ENCODE measurements at places on chromosomes 5 and 9. TPM values are rescaled to one million over a fixed set of nuclear protein-coding genes. Genes with fewer than 3 reads are reported as not detected.

DNA sequence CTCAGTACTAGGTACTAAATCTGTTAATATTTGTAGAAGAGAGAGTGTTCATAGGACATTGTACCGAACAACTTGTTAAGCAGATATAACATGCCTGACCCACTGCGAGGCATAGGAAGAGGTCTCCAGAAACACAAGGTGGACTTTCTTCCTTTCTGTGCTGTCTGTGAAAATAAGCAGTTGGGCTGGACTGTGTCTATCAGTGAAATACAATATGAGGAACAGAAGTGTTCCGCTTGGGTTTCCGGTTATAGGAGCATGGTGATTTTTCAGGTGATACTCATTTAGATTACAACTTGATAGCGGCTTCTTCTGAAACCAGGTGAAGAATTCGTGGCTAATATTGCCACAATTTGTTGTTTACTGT lies 60.9 kb upstream of the TLR4 start:
- H3K36me3 ChIP-seq: no peaks in the 10 kb centered on the region
- H3K4me1 ChIP-seq: peaks cover 3% of the 10 kb centered on the region

GRCh38 chr5:169691471-169691870 lies 54.4 kb downstream of the DOCK2 start:
- H3K36me3 ChIP-seq: peaks cover 64% of the 10 kb centered on the region
- no peaks in the 10 kb centered on the region for H3K27me3 ChIP-seq
- peaks cover 1% of the 10 kb centered on the region for H3K4me1 ChIP-seq
- no peak overlapping the region for H3K27ac ChIP-seq

DNA sequence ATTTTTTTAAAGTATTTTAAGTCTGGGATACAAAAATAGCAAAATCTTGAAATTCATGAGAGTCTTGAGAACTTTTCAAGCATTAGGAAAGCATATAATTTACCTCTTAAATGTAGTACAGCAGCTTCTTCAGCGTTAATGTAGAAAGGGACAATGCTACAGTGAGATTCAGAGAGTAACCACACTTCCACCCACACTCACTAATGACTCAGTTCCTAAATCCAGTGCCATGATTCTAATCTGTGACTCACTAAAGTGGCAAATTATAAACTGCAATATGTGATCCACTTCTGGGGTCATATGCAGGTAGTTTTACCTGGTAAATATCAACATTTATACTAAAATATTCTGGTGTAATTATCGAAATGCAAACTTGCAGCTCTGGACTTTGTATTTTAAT lies 434.5 kb upstream of the TUSC1 start:
- no peaks in the 10 kb centered on the region for H3K27me3 ChIP-seq
- no peak for DNase-seq
- H3K36me3 ChIP-seq: no peaks in the 10 kb centered on the region
- H3K4me3 ChIP-seq: no peak overlapping the region
- no peaks in the 10 kb centered on the region for H3K4me1 ChIP-seq

DNA sequence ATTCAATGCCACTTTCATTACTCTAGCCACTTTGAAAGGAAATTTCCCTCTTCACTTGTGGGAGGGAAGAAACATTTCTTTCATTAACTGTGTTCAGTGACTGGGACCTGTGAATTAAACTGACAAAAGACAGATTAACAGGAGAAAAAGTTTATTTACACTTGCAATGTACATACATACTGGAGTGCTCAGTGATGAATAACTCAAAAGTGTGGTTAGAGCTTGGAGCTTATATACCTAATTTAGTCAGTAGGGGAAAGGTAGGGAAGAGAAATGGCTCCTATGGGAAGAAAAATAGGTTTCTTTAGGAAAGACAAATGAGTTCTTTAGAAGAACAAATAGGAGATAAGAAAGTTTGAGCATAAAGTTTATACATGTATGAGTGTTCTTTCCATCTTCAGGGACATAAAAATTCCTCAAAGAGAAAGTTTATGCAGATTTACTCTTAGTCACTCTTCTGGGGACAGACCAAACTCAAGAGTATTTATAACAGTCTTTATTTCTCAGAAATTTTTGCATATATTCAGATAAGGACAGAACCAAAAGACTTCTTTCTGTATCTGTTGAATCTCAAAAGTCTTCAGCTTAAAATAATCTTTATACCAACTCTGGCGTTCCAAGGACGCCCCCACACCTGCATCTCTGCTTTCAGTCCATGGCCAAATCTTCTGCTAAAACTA lies 120.0 kb upstream of the RAI14 start:
- peaks cover 20% of the 10 kb centered on the region for H3K27me3 ChIP-seq
- H3K4me1 ChIP-seq: peaks cover 8% of the 10 kb centered on the region
- no peak for DNase-seq
- H3K36me3 ChIP-seq: no peaks in the 10 kb centered on the region
- no peak overlapping the region for H3K27ac ChIP-seq

DNA sequence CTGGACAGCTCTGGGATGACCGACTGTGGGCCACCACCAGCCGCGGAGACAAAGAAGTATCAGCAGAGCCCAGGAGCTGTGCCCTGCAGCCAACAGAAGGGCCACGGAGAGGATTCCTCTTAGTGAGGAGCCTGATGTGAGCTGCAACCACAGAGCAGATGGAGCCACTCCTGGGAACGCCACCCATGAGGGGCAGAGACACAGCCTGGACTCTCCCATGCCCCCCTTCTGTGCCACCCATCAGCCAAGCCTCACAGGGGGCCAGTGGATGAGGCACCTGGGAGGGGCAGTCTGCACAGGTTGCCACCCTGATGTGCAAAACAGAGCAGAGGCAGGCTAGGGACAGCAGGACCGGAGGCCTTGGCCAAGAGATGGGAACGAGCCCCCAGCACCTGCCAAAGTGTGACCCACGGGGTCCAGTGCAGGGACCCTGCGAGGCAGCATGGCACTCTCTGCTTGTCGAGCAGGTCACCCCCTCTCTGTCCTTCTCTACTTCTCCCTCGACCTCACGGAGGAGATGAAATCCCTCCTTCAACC lies 380.7 kb upstream of the IRX1 start:
- no peak overlapping the region for H3K4me3 ChIP-seq
- no peak for DNase-seq
- H3K4me1 ChIP-seq: no peaks in the 10 kb centered on the region
- H3K27ac ChIP-seq: no peak overlapping the region
- H3K27me3 ChIP-seq: no peaks in the 10 kb centered on the region
- no peaks in the 10 kb centered on the region for H3K36me3 ChIP-seq

GRCh38 chr5:153511622-153512021 lies 21.2 kb downstream of the GRIA1 start:
- no peak overlapping the region for H3K4me3 ChIP-seq
- H3K27ac ChIP-seq: no peak overlapping the region
- DNase-seq: no peak
- H3K4me1 ChIP-seq: no peaks in the 10 kb centered on the region

Gene AGXT2
- not detected for total RNA-seq
